ENCODE measurements at places on chromosomes 5 and 9.

- DNase-seq = no peak
Measured at GRCh38 chr9:113948891-113949570, 72.9 kb downstream of the ZNF618 start.

- no peak for DNase-seq
Measured at GRCh38 chr5:36908544-36909260, 32.1 kb downstream of the NIPBL start.

- DNase-seq = no peak
Measured at GRCh38 chr5:4233671-4234070, 638.0 kb downstream of the IRX1 start.

GRCh38 chr9:130426883-130427282 lies 17.9 kb upstream of the ASS1 start:
- DNase-seq = no peak

Data from GM19239 (cell line).